Activated gamma-delta T cell treated with anti-CD3 and anti-CD28 coated beads, Interleukin-2, amount 50 U/mL, for 16 hours (primary cell): ENCODE measurements at places on chromosomes 16 and 17.

DNA sequence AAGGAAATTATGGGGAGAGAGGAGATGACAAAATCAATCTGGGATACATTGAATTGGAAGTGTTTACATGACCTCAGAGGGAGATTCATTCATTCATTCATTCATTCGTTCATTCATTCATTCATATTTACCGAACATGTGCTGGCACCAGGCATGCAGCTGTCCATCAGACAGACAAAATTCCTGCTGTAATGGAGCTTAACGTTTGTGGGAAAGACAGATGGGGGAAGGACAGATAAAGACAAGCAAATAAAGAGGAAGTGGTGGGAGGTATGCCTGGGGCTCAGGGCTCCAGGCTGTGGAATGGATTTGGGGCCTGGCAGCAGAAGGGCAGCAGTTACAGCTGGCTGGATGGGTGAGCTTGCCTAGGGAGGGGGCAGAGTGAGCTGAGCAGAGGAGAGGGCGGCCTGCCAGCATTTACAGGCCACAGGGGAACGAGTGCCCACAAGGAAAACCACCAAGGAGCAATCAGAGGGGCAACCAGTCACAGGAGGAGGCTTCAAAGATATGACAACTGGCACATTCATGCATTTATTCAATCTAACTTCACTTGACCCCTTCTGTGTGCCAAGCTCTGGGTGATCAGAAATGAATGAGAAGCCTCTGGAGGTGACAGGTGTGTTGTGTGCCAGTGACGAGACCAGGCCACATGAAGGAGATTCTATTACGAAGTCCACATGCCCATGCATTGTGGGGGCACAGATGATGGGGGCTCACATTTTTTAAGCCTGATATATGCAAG, 48.5 kb downstream of the ARHGAP27 start:
- no peak for DNase-seq

- no peak for DNase-seq
Measured at GRCh38 chr17:60846175-60846574, 168.5 kb downstream of the BCAS3 start.

DNA sequence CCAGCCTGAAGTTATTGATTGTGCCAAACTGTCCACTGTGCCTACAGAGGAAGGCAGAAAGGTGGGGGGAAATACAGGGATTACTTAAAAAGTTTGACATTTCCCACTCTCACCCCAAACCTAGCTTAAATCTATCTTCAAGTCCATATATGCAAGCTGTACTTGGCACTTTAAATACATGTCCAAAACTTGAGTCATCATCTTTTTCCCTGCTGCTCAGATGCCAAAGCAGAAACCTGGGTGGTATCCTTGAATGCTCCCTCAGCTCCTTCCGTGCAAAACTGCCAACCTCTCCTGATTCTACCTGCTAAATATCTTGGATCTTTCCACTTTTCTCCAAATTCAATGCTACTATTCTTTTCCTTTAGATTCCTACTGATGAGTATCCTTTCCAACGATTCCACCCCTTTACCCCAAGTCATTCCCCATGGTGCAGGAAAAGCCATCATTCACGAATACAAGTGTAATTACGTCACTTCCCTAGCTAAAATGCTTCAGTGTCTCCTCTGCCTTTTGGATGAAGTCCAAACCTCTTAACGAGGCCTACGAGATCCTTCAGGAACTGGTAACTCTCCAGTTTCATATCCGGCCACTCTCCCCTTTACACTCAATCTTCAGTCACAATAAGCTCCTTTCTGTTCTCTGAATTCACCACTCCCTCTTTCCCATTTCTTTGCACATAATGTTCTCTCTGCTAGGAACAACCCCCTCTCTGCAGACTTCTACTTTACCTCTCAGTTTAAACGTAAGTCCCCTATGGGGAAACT, 9.3 kb downstream of the BECN1 start:
- no peak for DNase-seq

GRCh38 chr17:28173031-28173561, 130.6 kb downstream of the NLK start:
- DNase-seq = no peak
